ENCODE measurements at places on chromosomes 13 and 19.

GRCh38 chr19:52638601-52639000, 446 bp upstream of the ZNF83 start:
- no peak for DNase-seq

DNA sequence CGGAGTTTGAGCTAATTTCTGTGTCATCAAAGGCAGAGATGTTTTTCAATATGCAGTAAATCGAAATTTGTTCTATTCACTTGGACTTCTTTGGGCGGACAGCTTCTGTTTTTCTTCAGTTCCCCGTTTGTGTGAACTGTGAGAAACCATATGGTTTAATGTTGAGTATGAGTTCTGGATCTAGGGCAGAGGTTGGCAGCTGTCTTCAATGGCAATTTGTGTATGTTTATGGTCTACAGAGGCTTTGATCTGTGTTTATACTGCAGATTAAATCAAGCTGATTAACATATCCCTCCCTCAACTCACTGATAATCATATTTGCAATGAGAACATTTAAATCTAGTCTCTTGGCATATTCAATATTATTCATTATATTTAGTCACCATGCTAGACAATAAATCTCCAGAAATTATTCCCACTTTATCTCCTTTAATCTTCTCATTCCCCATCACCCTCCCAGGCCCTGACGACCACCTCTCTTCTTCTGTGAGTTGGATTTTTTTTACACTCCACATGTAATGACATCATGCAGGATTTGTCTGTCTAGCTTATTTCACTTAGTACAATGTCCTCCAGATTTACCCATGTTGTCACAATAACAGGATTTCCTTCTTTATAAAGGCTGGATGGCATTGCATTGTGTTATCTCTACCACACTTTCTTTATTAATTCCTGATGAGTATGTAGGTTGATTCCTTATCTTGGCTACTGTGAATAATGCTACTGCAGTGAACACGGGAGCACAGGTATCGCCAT, 9.0 kb downstream of the ZNF331 start:
- DNase-seq = no peak

- no peak for DNase-seq
These were observed 18.2 kb upstream of the FFAR2 start for GRCh38 chr19:35429698-35430408.

- DNase-seq = no peak
These were observed at the start of gene ATXN8OS for GRCh38 chr13:70107498-70108281. ATXN8OS (plus strand) TSS chr13:70107826.

- DNase-seq = no peak
These were observed 237.6 kb downstream of the LACC1 start for GRCh38 chr13:44117351-44117750.

Data from activated CD4-positive, alpha-beta memory T cell treated with anti-CD3 and anti-CD28 coated beads for 36 hours (primary cell).